ENCODE measurements at places on chromosomes 3 and 15.

DNA sequence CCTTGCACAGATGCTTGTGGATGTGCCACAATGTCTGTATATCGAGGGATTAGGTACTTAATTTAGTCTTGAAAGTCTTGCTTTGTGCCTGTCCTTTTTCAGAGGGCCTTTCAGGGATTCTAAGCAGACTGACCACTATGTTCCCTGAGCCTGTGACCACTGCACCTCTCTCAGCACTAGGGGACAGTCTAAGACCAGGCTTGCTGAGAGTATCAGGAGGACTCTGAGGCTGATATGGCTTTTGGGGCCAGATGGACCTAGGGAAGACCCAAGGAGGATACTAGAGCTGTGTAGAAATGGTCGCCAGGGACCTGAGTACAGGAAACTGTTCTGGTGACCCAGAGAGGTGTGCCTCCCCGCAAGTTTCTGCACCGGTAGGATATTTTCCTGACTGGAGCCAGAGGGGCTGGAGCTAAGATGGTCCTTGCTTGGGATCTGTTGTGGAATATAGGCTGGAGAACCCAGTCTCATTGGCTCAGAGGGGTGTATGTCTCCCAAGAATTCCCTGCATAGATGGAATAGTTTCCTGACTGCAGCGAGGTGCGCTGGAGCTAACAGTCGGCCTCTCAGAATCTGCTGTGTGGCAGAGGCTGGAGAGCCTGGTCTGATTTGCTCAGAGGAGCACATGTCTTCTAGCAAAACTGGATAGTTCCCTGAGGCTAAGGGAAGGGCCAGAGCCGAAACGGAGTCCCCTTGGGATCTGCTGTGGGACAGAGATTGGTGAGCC is 213.2 kb upstream of the DCBLD2 start:
- no peak for DNase-seq

DNA sequence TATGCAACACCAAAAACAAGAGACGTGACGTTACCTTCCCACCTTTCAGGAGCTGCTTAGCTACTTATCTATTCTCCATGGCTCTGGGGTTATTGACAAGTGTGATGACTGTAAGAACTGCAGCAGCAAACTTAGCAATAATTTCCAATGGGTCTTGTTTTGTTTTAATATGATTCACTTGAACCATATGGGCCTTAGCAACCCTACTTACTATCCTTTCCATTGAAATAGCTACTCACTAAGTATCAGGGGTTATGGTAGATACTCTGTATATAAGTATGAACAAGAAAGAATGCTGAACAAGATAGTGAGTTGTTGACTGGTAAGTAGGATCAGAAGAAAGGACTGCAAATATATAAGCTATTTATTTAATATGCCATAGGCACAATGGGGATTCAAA is 69.3 kb upstream of the BBX start:
- no peak for DNase-seq

- DNase-seq = no peak
These were observed 22.6 kb downstream of the ZIC1 start for GRCh38 chr3:147431751-147432150.

GRCh38 chr15:46365572-46365971 is 730.7 kb downstream of the SQOR start:
- no peak for DNase-seq

DNA sequence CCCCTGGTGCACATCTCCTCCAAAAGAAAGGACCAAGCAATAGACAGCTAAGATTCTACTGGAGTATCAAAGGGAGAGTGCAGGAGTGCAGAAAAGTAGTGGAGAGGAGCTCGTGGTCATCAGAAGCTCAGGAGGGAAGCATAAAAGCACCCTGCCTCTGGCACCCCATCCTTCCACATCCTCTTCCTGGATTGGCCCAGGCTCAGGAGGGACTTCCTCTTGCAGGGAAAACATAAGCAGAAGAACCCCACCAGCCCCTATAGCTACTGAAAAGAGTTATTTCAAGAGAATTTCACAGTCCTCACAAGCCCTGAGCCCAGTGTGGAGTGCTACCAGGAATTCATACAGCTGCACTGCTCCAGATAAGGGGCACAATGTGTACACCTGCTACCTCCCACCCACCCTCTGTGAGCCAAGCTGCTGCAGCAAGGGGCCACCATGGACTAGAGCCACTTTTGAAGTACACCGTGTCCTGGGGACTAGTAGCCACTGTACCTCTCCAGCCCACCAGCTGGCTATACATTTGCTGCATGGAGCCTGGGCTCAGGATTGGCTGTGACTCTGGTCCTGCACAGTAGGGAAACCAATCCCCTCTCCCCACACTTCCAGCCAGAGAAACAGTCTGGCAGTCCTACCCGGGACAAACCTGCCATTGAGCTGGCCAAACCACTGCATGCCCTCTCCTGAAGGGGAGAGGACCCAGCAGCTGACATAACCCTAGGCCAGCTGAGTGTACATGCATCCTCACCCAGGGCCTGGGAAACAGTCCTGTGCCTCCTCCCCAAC is 43.0 kb downstream of the CD200R1 start:
- DNase-seq = no peak

- no peak for DNase-seq
These were observed 35.2 kb downstream of the BDH1 start for GRCh38 chr3:197520311-197521276.

- DNase-seq = no peak
These were observed 18.1 kb downstream of the GHRL start for GRCh38 chr3:10274601-10275000.

GRCh38 chr3:173529062-173529711 is 131.6 kb downstream of the NLGN1 start:
- no peak for DNase-seq

DNA sequence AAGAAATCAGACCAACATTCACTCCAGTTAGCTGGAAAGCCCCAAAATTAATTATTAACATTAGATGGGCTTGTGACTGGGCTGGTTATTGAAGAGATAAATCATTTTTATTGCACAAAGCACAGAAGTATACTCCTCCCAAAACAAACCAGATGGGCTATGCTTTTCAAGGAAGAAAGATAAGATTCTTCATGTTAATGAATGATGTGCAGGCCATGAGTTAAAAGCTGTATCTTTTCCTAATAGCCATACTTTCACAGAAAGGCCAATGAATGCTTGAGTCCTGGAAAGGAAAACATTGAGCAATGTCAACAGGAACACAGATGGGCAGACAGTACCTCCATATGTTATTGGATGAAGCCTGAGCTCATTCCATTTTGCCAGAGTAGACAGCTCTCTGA is 55.4 kb downstream of the OCA2 start:
- DNase-seq = no peak

GRCh38 chr3:87997298-87997697 is 61.5 kb downstream of the CGGBP1 start:
- DNase-seq = no peak

GRCh38 chr3:116341381-116341780 is 103.9 kb downstream of the LSAMP start:
- no peak for DNase-seq

DNA sequence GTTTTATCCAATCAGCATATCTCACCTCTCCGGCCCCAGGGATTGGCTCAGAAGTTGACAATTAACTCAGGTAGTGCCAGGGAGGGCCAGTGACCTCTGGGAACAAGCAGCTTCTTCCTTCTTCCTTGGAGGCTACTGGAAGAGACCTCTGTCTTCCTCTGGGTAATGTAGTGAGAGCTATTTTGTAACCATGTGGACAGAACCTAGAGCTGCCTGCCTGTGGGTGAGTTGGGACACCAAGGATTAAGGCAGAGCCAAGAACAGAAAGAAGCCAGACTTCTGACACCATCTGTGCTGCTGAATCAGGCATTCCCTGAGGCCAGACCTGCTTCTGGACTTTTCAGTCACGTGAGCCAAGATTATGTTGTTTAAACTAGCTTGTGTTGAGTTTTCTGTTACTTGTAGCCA is 5.9 kb upstream of the NDUFAF1 start:
- DNase-seq = no peak

- DNase-seq = no peak
These were observed 230.0 kb upstream of the CTDSPL start for GRCh38 chr3:37631686-37632085.

DNA sequence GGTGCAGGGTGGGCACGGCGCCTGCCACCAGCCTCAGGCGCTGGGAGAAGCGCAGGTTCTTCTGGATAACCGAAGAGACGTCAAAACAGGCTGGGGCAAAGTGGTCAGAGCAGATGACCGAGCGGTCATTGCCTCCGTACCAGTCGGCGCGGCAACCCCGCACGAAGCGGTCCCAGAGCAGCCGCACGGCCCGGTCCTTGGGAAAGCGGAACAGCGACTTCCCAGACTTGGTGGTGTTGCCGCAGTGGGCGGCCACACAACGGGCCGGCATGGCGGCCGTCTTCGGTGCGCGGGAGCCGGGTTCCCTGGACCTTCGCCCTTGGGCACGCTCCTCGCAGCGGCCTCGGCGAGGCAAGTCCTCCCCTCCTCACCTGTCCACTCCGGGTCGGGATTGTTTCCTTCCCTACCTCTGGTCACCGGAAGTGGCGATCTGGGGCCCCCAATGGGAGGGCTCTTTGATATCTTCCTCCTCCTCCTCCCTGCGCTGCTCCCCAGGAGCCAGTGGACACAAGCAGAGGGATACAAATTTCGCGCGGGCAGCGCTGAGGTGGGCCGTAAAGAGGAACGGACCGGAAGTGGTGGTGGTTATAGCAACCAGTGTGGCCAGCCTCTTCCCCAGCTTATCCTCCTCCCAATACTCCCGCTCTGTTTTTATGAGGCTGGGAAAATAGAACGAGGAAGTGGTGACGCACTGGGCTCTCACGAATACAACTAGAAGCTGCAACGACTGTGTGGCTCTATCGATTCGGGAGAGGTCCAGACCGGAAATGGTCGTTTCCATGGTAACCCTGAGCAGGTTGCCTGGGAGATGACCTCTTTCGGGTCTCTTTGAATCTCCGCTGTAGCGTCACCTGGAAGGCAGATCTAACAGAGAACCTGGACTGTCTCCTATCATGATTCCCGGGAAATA is at the start of the genes LRRC49 and THAP10:
LRRC49 (plus strand) TSS at position 825 of the 910 bp plus-strand sequence; CDS start at position 894, 69 bp downstream.
THAP10 (minus strand) TSS at position 432 of the 910 bp plus-strand sequence; CDS start at position 271, 161 bp downstream.
- DNase-seq = no peak

GRCh38 chr3:187969581-187969950 is 184.4 kb upstream of the LPP start:
- no peak for DNase-seq

GRCh38 chr3:172918568-172919296 is 168.2 kb downstream of the ECT2 start:
- DNase-seq = no peak

DNA sequence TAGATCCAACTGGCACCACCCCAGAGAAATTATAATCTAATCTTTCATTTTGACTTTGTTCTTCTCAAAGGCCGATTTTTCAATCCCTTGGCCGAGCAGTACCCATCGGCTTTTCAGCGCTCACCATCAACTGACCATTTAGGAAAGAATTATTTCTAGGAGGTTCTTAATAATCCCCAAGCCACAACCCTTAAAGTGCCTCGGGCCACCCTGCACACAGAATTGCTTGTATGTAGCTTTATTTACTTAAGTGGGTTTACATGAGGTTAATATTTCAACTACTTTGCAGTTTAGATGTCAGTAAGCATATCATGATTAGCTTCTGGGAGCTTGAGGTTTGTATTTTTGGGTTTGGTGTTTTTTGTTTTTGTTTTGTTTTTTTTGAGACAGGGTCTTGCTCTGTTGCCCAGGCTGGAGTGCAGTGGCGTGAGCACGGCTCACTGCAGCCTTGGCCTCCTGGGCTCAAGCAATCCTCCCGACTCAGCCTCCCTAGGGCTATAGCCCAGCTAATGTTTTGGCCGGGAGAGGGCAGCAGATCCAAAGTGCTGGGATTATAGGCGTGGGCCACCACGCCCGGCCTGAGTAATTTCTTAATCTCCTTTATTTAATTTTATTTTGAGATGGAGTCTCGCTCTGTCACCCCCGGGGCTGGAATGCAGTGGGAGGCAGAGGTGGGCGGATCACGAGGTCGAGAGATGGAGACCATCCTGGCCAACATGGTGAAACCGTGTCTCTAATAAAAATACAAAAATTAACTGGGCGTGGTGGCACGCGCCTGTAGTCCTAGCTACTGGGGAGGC is 801 bp upstream of the CDAN1 start:
- DNase-seq = no peak

DNA sequence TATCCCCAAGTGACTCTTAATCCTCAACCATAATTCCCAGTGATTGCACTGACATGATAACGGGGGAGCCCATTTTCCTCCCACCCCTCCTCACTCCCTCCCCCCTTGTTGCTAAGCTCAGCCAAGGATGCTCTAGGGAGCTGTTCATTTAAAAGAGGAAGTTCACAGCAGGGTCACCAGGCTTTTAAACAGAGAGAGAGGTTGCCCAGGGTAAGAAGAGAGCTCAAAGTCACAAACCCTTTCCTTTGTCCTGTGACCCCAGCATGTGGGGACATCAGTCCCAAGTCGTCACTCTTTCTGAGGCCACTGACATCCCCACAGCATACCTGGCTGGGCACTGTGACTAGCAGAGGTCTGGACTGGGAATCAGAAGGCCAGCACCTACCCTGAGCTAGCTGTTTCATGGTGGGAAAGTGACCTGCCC is 144.1 kb downstream of the RORA start:
- no peak for DNase-seq

DNA sequence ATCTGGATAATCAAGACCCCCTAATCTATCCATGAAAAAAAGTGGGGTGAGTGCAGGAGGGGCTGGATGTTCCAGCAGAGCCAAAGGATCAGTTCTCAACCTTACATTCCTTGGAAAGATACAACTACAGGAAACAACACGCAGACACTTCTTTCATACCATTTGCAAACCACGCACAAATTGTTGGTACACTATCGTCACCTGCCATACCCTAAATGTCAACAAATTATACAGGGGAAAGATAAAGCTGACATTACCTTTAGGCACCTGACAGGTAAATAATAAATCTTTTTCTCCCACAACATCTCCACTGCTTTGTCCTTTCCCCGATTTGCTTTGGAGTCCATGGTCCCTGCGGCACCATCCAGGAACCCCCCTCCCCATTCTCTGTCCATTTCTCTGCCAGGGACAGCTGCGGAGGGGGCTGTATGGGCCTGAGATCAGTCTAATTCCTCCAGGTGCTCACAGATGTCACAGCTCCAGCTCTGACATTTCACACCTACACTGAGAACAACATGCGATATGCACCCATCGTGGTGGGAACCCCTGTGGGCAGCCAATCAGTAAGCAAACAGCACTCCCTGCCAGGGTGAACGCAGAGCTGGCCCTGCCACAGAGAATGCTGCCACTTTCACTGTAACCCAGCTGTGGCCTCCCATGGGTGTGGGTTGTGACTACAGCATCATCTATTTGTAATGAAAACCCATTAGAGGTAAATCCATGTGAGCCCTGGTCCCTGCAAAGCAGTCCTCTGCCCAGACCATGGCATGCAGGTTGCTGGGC is 37.7 kb upstream of the BCL2L10 start:
- no peak for DNase-seq

DNA sequence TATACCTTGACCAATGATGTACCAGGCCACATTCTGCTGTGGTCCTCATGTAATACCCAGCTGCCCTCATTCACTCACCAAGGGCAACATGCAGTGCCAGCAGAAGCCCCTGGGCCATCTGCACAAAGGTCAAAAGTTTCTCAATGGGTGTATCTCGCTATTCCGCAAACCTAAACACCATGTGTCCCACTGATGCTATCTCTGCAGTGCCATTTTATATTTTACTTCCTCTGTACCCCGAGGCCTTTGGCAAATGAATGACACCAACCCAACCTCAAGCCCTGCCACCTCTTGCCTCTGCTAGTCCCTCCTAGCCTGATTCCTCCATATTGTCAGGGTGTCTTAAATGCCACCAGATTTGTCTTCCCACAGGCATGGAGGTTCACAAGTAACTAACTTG is 59.2 kb downstream of the AAGAB start:
- no peak for DNase-seq

- no peak for DNase-seq
These were observed 61.2 kb upstream of the MFGE8 start for GRCh38 chr15:88974392-88974791.

Measured in activated CD4-positive, CD25-positive, alpha-beta regulatory T cell treated with anti-CD3 and anti-CD28 coated beads, Interleukin-2, amount 50 U/mL, for 16 hours (primary cell).